ENCODE measurements at places on chromosomes 1 and 21. TPM values are rescaled to one million over a fixed set of nuclear protein-coding genes. Genes with fewer than 3 reads are reported as not detected.

GRCh38 chr1:230189824-230190223 is 122.8 kb downstream of the GALNT2 start:
- no peak for DNase-seq

DNA sequence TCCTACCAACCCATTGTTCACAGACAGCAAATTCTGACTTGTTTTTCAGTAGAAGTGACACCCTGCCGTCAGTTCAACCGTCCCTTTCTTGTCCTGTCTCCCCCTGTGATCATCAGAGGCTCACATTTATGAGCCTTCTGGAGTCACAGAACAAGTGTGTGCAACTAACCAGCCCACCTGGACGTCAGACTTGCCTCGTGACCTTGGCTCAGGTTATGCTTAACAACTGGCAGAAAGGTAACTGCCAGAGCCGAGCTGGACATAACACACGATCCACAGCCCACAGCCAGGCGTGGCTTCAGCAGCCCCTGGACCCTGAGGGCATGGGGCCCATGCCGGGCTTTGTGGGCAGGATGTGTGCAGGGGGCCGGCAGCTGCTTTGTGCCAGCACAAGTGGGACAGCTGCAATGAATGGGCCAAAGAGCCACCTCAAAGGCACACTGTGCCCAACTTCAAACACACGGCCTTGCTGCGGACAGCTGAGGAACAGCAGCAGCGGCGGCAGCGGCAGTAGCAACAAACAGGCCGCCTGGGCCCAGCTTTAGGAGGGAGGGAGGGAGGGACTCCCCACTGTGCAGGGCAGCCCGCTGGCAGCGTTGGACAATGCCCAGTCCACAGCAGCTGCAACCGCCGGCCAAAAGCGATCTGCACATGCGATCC is 103.9 kb downstream of the ZBTB18 start:
- DNase-seq = no peak

DNA sequence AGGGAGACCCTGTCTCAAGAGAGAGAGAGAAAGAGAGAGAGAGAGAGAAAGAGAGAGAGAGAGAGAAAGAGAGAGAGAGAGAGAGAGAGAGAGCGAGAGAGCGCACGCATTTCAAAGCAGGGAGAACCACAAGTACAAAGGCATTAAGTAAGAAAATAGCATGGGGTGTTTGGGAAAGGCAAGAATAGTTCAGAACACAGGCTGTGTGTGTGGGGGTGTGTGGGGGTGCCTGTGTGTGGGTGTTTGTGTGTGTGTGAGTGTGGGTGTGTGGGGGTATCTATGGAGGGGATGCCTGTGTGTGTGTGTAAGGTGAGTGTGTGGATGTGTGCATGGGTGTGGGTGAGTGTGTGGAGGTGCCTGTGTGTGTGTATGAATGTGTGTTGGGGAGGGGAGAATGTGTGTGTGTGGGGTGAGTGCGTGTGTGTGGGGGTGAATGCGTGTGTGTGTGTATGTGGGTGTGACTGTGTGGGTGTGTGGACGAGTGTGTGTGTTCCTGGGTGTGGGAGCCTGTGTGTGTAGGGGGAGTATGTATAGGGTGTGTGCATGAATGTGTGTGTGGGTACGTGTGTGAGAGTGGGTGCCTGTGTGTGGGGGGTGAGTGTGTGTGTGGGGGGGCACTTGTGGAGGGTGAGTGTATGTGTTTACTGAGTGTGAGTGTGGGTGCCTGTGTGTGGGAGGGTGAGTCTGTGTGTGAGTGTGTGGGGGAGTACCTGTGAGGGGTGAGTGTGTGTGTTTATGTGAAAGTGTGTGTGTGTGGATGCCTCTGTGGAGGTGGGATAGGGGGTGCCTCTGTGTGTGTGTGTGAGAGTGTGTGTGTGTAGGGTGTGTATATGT is 19.1 kb upstream of the HDAC1 start:
- no peak for DNase-seq

The SPRR2F gene
- total RNA-seq = not detected

GRCh38 chr1:37261129-37261528 is 213.3 kb upstream of the ZC3H12A start:
- no peak for DNase-seq

The UBASH3A gene
- total RNA-seq = 1.3 TPM

The WNT3A gene
- total RNA-seq = 0.96 TPM

GRCh38 chr1:235940285-235940684 is 73.6 kb upstream of the LYST start:
- DNase-seq = no peak

Data from left lung (tissue), 14 donors.